T-helper 1 cell (primary cell): ENCODE measurements at places on chromosomes 4 and X.
A peak's percentile ranks its signal among the peaks of the same experiment; 100 is the strongest.

GRCh38 chrX:124910611-124911010 lies 409.1 kb upstream of the TEX13C start:
- no peak for DNase-seq

- DNase-seq, result peak; percentile 61
These were observed 1.6 kb upstream of the IDUA start for GRCh38 chr4:985123-985830.

- peak; percentile 34 for DNase-seq
These were observed 3.3 kb downstream of the HTT start for GRCh38 chr4:3077796-3078195.

- no peak for DNase-seq
These were observed 25.9 kb downstream of the PLAC1 start for GRCh38 chrX:134632355-134632754.

DNA sequence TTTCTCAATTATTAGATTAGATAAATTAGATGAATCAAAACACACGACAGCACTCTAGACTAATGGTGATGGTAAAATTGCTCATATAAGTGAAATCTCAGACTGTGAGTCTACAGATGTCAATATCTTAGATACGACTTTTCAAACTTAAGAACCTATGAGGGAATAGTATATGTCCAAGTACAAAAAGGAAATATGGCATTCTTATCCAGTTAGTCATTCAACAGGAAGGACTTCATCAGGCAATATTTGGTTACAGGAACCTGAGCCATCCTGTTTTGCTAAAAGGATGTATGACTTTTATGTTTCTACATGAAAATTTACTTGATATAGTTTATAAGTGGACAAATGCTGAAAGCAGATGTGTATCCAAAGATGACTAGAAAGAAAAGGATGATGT lies 107.0 kb downstream of the CT47B1 start:
- no peak for DNase-seq

DNA sequence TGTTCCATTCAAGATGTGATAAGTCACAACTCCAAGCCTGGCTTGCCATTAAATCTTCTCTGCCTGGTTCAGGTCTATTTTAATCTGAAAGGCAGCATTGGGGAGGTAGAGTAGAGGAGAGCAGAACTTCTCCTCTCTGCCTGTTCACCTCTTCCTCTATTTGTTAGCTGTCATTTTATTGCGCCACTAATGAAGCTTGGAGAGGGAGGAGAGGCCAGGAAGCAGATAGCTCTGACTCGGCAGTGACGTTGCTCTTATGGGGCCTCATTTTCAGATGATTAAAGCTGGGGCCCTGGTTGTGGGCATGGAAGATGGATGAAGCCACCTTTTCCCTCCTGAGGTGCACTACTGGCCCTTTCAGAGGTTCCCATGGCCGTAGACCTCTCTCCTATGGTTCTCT lies 207.3 kb downstream of the MID1IP1 start:
- DNase-seq, result no peak

GRCh38 chr4:3231471-3231870 lies 17.5 kb upstream of the MSANTD1 start:
- DNase-seq, result no peak

DNA sequence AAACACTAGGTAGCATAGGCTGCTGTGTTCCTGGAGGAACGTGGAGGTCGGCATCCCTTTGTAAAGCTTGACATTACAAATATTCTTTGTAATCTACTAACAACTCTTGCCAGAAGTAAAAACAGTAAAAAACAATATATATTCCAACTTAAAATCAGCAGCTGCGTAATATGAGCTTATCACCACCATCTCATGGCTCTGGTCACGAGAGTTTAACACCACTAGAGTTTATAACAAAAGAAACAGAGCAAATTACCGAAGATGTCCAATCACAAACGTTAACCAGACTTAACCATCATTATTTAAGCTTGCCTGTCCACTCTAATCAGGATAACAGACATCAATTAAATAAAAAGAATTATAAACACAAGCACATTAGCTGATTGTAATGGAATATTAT lies 236.7 kb downstream of the PCDH7 start:
- no peak for DNase-seq

DNA sequence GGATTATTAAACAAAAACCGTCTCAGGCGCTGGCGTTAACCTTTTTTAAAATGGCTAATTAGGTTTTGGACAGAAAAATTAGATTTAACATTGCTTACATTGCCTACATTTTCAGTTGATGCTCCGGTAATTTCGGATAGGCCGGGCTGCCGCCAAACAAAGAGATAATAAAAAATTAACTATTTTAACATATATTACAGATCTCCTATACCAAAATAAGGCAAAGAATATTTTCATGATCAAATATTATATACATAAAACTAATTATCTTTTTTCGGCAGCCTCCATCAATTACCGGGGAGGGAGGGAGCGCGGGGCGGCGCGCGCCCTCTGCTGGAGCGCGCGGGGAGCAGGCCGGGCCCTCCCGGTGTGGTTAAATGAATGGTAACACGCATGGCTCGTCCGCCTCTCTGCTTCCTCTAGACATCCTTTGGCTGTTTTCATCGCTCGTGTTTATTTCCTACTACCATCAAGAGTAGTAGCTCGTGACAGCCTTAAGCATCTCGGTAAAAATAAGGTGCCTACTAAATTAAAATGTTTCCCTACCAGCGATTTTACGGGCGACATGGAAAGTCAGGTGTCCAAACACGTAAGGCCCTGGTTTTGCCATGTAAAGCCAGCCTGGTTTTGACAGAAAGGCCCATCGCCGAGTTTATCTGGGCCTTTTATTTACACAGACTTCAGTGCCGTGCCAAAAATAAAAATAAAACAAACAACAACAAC lies 52.4 kb upstream of the TMEM33 start:
- no peak for DNase-seq

DNA sequence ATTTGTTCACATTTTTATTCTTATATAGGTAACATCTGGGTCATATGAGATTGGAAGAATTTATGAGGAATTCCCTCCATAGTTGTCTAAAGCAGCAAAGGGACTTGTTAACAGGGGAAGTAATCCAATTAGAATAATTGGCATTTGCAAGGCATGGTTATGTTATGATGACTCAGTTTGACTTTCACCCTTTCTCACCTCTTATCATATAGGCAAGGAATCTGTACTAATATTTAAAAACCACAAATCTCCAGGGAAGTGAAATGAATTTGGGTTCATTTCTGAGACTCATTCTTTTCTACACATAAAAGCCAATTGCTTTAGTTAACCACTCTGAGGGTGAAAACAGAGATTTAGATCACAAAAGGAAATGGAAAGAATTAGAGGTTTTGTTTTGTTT lies 281.5 kb upstream of the DKK2 start:
- no peak for DNase-seq

DNA sequence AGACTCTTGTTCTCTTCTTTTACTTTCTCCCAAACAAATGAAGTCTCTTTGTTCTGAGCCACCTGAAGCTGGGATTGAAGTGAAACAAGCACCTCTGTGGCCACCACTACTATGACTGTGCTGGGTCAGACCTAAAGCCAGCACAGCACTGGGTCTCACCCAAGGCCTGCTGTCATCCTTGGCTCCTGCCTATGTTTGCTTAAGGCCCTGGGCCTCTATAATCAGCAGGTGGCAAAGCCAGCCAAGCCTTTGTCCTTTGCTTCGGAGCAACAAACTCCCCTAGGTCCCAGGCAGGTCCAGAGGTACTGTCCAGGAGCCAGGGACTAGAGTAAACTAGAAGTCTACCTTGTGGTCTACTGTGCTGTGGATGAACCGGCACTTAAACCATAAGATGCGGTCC lies 220.6 kb upstream of the ARSJ start:
- DNase-seq, result no peak

DNA sequence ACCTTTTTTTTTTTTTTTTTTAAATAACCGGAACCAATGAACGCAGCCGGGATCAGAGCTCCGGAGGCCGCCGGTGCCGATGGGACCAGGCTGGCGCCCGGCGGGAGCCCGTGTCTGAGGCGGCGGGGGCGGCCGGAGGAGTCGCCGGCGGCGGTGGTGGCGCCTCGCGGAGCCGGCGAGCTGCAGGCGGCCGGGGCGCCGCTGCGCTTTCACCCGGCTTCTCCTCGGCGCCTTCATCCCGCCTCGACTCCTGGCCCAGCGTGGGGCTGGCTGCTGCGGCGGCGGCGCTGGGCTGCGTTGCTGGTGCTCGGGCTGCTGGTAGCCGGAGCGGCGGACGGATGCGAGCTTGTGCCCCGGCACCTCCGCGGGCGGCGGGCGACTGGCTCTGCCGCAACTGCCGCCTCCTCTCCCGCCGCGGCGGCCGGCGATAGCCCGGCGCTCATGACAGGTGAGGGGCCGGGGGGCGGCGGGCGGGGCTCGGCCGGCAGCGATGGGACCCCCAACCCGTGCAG lies 337 bp downstream of the STIM2 start:
- DNase-seq, result peak; percentile 70

- DNase-seq, result no peak
These were observed 86.2 kb upstream of the HPRT1 start for GRCh38 chrX:134373736-134374135.

DNA sequence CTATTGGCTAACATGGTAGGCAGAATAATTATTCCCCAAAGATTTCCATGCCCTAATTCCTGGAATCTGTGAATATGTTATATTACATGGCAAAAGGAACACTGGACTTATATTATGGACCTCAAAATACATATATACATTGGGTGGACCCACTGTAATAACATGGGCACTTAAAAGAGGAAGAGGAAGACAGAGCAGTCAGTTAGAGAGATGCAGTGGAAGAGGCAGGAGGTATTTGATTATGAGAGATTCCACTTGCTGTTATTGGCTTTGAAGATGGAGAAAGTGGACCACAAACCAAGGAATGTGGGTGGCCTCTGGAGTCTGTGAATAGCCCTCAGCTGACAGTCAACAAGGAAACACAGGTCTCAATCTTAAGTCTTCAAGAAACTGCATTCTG lies 14.0 kb upstream of the ART3 start:
- no peak for DNase-seq

- no peak for DNase-seq
These were observed 79.9 kb downstream of the RFC1 start for GRCh38 chr4:39286263-39286662.

- no peak for DNase-seq
These were observed 176.3 kb downstream of the ENOX2 start for GRCh38 chrX:130726661-130727060.

DNA sequence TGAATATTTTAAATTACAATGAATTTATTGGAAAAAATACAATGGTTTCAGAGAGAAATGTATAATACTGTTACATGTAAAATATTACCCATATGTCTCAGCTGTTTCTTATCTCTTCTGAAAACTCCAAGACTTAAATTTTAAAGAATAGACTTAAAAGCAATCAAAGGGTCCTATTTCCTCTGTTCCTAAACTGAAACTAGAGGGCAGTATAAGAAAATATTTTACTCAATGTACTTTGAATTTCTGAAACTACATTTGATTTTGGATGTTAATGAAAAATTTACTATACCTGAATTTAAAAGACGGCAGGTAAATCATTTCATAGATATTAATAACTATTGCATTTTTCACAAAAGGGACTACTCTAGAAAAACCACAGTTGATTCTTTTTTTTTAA lies 200.2 kb downstream of the LRBA start:
- DNase-seq, result no peak

DNA sequence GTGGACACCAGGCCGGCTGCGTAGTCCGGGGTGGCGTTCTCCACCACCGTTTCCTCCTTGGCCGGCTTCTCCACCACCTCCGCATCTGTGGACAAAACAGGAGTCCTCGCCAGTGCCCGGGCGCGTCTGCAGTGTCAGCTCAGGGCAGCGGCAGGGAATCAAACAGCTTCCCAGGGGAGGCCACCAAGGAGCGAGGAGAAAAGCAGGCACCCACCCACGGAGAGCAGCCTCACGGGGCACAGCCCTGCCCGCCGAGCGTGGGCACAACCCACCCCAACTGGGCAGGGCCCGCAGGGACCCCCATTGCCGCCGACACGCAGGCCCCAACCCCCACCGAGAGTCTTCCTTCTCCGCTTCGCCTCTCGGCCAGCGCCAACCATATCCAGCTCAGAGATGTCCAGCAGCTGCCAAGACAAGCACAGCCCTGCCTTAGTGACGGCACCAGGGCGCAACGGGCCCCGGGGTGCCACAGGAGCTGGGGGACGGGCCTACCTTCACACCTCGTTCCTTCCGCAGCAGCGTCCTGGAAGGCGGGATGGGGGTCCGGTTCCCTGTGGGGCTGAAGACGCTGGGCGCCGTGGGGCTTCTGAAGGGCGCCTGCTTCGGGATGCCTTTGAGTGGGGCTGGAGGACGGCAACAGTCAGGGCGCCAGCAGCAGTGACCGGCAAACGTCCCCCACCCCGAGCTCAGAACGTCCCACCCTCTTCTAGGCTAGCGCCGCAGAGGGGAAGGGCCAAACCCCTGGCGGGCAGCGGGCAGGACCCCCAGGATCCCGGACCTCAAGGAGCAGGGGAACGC lies 22.8 kb downstream of the NELFA start:
- no peak for DNase-seq

GRCh38 chrX:15207384-15207783 lies 62.5 kb downstream of the ASB9 start:
- no peak for DNase-seq

GRCh38 chr4:7902826-7903225 lies 36.8 kb downstream of the AFAP1 start:
- no peak for DNase-seq

- DNase-seq, result no peak
These were observed 30.2 kb upstream of the CYP4V2 start for GRCh38 chr4:186161138-186161537.

DNA sequence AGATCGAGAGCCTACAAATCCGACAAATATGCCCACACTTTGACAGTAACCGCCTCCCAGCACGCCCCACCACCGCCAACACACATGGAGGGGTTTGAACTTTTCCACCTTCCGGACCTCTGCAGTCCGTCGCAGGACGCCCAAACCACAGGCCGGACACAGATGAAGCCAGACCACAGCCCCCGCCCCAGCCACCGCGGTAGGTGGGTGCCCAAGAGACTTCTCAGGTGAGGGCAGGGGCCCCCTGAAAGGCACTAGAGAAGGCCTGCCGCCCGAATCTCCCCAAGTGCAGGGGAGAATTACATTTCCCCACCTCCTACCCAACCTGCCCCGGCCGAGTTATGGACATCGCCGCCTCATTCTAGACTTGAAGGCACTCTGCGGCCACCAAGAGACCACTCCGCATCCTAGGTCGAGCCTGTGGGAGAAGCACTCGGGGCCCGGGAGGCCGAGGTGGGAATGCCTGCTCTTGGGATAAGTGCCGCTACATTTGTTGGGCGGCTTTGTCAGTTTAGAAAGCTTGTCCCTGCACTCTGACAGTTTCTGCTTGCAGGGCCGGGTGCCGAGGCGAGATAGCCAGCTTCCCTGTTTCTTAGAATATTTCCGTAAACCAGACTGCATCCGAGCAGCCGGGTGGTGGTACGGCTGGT lies 21.5 kb downstream of the HAND2 start:
- DNase-seq, result no peak

- no peak for DNase-seq
These were observed 108.8 kb upstream of the CENPE start for GRCh38 chr4:103306870-103307375.

DNA sequence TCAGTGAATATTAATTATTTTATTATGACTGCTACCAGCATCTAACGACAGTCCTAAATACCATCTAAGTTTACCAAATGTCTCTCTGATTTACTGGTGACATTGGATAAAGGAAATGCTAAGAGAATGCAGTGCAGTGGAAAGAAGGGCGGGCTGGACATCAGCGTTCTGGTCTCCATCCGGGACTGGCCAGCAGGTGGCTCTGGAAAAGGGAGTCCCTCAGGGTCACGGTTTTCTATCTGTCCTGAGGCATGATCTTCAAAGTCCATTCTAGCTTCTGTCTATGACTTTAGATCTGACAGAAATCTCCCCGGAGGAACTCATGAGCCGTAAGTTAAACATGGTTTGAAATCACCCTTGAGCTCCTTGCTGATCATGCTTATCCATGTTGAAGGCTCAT lies 3.3 kb downstream of the TRIM2 start:
- DNase-seq, result no peak

- no peak for DNase-seq
These were observed 2094.5 kb upstream of the TENM3 start for GRCh38 chr4:180148737-180149136.
